Stimulated activated CD8-positive, alpha-beta memory T cell treated with anti-CD3 and anti-CD28 coated beads, Interleukin-15, amount 100 ng/mL, for 48 hours (primary cell): ENCODE measurements at places on chromosomes 7 and 10.

DNA sequence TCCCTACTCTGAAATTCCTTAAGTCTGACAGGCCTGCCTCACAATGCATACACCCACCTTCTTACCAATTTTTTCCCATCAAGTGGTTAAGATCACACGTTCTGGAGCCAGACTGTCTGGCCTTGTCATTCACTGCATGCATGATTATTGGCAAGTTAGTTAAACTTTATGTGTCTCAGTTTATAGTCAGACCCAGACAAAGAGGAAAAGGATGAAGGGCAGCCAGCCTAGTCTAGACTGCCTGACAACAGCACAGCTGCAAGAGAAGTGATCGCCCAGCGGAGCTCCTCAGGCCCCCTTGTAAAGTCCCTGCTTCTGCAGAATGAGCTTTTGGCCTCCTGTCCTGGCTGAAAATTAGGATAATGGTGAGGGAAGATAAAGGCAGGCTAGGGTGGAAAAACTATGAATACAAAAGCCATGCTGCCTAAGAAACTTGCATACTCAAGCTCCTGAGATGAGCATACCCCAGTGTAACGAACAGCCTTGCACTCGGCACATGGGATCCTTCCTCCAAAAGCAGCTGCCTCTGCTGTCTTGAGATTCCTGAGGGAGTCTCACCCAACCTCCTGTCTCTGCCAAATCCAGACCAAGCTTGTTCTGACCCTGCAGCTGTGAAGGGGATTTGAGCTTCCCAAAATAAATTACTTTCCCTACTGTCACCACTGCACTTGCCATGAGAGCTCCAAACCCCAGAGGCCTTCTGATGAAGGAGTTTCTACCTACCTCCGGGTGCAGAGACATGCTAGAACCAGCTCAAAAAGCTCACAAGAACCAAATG, 26.7 kb upstream of the MRLN start:
- DNase-seq, result no peak

- DNase-seq, result no peak
Measured at GRCh38 chr10:48216204-48216505, 58.3 kb downstream of the FRMPD2 start.

DNA sequence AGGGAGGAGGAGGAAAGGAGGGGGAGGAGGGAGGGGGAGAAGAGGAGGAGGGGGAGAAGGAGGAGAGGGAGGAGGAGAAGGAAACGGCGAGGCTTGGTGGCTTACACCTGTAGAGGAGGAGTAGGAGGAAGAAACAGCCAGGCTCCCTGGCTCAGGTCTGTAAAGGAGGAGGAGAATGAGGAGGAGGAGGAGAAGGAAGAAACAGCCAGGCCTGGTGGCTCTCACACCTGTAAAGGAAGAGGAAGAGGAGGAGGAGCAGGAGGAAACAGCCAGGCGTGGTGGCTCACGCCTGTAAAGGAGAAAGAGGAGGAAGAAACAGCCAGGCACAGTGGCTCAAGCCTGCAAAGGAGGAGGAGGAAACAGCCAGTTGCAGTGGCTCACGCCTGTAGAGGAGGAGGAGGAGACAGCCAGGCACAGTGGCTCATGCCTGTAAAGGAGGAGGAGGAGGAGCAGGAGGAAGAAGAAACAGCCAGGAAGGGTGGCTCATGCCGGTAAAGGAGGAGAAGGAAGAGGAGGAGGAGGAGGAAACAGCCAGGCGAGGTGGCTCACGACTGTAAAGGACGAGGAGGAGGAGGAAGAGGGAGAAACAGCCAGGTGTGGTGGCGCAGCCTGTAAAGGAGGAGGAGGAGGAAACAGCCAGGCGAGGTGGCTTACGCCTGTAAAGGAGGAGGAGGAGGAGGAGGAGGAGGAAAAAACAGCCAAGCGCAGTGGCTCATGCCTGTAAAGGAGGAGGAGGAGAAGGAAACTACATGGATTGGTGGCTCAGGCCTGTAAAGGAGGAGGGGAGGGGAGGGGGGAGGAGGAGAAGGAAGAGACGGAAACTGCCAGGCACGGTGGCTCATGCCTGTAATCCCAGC, 14.9 kb upstream of the CRCP start:
- no peak for DNase-seq

- DNase-seq, result no peak
Measured at GRCh38 chr10:107409522-107409921, 245.0 kb upstream of the SORCS1 start.

- no peak for DNase-seq
Measured at GRCh38 chr7:117077658-117078057, 124.4 kb downstream of the ST7 start.

- no peak for DNase-seq
Measured at GRCh38 chr10:122702275-122702674, 2.6 kb upstream of the C10orf120 start.

DNA sequence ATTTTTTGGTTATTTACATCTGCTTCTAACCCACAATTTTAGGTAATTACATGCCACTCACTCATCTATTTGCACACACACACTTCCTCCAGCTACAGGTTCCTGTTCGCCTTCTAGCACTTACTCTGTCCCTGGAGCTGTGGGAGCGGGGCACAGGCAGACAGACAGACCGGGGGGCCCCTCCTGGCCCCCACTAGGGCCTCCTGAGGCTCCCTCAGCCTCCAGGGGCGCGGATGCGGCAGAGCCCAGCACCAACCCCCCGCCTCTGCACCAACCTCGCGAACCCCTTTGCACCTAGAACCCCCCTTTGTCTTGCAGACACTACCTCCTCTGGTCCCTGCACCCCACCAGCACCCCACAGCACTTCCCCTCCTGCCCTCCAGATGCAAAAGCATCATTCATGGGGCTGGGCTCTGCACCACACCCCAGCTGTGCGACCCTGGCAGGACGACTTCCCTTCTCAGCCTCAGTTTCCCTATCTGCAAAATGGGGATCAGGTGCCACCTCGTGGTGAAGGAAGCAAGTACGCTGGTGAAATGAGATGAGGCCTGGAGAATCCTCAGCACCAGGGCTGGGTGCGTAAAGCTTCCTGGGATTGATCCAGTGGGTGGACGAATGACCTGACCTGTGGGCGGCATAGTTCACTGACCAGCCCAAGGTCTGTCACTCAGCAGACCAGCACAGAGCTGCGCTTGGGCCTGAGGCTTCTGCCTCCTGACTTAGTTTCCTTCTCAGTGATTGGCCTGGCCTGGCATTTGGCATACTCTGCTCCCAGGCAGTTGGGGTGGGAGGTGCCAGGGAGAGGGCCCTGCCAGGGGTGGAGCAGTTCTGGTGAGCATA, 37.9 kb downstream of the ELFN1 start:
- no peak for DNase-seq

GRCh38 chr7:42552227-42552626, 315.2 kb upstream of the GLI3 start:
- DNase-seq, result no peak

- no peak for DNase-seq
Measured at GRCh38 chr7:94440451-94441039, 45.9 kb downstream of the COL1A2 start.

DNA sequence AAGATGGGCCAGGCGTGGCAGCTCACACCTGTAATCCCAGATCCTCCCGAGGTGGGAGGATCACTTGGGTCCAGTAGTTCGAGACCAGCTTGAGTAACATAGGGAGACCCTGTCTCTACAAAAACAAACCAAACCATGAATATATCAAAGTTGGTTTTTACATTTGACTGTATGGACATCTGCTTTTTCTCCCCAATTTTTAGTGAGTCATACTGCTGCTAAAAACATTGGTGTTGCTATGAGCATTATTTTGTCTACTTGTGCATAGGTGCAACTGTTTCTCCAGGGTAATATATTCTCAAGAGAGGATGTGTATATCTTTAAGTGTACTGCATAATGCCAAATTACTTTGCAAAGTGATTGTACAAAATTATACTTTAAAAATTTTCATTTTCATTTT, 769 bp upstream of the TMEM248 start:
- DNase-seq, result no peak

DNA sequence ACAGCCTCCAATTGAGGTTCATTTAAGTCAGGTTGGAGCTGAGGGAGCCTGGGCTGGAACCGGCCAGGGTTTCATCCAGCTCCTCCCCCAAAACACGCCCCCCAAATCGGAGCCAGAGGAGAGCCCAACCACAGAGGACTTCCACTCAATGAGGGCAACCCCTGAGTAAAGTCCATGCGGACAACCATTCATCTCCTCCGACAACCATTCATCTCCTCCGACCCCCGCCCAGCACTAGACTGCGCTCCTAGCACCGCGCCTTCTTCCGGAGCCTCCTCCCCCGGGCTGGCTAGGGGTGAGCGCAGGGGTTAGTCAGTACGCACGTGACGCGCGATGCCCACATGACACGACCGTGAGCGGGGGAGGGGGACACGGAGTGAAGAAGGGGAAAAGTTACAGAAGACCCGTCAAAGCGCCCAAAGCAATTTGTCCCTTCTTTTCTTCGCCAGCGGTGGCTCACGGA, 1.4 kb downstream of the MAGI2 start:
- no peak for DNase-seq

DNA sequence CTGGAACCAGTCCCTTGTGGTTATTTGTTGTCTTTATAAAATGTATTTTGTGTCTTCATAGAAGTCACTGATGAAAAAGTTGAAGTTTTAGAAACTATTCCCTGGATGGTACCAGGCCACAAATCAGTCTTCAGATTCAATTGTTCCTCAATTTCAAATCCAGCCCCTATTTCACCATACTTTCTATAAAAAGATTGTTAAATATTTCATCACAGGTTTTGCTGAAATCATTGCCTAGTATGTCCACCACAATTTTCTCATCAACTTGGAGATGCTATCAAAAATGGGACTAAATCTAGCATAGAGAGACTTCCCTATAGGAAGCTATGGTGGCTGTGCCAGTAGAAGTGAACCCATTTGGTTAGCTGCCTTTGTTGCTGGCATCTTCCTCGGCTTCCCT, 118.5 kb downstream of the RAB18 start:
- no peak for DNase-seq

- no peak for DNase-seq
Measured at GRCh38 chr7:42232275-42232674, 4.7 kb downstream of the GLI3 start.

GRCh38 chr10:34593374-34593890, 221.7 kb downstream of the PARD3 start:
- DNase-seq, result no peak

- DNase-seq, result no peak
Measured at GRCh38 chr10:116186273-116186672, 86.7 kb downstream of the GFRA1 start.

- peak; percentile 71 for DNase-seq
Measured at GRCh38 chr10:14560274-14560673, 214.4 kb downstream of the FAM107B start.

GRCh38 chr7:95693551-95694333, 78.6 kb upstream of the DYNC1I1 start:
- DNase-seq, result no peak

DNA sequence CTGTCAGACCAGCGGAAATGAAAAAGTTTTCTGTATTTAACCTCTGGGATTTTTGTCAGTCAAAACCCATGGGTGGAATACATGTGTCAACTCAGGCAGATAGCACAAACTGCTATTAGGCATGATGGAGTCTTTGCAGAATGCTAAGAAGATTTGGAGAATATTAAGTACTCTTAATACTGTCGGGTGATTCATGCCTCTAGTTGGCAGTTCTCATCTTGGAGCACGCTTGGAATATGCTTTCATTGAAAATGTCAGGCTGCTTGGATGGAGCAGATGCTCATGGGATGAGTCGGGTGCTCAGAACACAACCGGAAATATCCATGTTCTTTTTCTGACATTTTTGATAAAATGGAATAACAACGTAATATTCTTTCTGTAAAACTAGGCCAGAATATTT, 27.6 kb upstream of the PRKG1 start:
- DNase-seq, result no peak
